NCI-H2029 (cell line): ENCODE measurements at places on chromosomes 1 and 21.

GRCh38 chr1:224433701-224434672, 610 bp downstream of the WDR26 start:
- no peak for DNase-seq

- DNase-seq, result no peak
These were observed 9.1 kb downstream of the GNAI3 start for GRCh38 chr1:109557520-109557919.

DNA sequence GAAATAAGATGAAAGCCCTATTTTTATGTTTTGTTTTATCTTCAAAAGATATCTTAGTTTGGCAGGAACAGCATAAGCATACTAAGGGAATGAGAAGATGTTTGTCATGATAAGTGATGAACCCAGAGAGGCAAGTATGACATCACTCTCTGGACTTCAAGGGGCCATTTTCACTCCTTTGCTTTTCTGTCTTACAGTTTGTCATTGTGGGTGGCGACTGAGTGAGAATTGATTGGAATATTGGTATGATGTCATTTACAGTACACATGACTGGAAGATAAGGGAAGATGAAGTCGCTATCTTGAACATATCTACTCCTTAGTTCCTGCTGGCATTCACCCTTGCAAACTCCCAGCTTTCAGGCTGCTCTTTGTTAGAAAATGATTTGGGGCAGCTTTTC, 258.1 kb upstream of the RAB4A start:
- DNase-seq, result no peak

DNA sequence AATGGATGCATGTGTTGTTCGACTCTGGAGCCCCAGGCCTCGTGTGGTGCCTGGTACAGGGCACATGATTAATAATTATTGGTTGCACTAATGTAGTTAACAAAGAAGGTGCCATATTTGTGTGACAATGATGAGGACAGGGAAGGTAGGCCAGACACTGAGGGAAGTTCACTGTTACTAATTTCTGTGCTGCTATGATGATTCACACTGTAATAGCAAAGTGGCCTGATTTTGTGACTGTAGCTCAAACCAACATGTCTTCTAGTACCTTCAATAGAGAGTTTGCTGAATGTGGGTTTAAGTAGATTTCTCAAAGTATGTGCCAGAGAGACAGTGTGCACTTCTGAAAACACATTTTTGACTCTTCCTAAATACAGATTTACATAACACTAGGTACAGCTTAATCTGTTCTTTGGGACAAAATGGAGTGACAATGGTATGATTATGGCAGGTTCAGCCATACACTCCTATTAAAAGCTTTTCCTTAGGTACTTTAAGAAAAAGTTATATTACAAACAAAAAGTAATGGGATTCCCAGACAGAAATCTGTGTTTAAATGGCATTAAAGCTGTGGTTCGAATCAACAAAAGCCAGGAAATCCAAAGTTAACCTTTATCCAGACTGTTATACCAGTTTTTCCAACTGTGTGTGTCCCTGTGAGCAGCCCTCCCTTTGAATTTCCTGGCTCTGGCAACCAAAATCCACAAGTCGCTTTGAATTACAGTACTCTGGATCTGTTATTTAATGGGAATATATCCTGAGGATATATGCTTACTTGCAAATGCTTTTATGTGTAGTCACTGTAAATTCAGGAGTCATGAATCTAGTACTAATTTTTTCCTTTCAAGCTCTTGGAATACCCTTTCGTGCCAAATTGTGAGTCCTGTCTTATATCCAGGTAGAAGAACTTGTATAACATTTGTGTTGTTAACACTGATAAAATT, 277.1 kb upstream of the SGIP1 start:
- DNase-seq, result no peak

- DNase-seq, result no peak
These were observed 11.6 kb upstream of the IER5 start for GRCh38 chr1:181076852-181077251.

- no peak for DNase-seq
These were observed 501.4 kb downstream of the TTLL7 start for GRCh38 chr1:83497563-83497962.
